AG04449 (cell line): ENCODE measurements at places on chromosomes 12 and 14.

DNA sequence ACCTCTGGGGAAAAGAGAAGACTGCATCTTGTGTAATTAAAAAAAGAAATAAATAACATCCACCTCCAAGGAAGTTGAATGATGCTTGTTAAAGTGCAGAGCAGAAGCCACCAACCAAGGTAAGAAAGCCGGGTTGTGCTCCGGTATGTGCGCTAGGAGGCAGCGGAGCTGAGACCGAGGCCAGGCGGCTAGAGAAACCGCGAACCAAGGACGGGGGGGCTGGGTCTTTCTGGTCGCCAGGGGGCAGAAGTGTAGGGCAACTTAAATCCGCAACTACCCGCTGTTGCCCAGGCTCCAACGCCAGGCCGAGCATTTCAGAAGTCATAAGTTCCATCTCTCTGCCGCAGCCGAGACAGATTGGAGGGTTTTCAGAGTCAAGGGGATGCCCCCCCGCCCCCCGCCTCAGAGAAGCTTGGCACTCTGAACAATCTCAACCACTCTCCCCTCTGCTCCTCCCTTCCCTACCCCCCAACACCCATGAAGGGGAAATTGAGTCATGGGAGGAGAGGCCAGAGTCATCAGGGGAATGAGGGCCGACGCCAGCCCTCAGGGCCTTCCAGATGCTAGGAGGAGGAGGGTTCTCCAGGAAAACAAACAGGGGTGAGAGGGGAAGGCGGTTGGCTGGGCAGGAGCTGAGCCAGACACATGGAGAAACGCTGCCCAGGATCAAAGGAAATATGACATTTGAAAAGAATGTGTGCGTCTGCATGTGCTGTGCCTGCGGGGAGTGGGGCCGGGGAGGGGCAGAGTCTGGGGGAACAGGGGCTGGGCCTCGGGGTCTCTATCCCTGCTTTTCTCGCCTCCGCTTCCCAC is 2.2 kb upstream of the NFATC4 start:
- peak; percentile 65 for DNase-seq

DNA sequence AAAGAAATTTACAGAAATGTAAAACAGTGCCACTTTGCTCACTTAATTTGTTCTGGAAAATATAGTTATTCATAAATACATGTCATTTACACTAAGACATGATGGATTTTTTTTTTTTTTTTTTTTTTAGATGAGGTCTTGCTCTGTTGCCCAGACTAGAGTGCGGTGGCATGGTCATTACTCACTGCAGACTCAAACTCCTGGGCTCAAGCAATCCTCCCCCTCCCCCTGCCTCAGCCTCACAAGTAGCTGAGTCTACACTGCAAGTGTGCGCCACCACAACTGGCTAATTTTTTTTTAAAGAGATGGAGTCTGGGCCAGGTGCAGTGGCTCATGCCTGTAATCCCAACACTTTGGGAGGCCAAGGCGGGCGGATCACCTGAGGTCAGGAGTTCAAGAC is 101.2 kb downstream of the PPP2R5C start:
- no peak for DNase-seq

DNA sequence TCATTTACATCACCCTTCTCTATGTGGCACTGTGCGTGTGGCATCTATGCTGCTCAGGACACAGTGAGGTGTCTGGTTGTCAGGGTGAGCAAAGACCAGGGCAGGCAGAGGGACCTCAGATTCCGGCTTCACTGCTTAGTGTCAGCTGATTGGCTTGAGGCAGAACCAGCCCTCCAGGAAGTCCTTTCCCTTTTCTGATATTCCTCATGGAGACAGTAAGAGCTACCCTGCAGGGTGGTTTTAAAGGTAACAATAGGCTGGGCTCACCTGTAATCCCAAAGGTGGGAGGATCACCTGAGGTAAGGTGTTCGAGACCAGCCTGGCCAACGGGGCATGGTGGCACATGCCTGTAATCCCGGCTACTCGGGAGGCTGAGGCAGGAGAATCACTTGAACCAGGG is 129.3 kb upstream of the AMIGO2 start:
- no peak for DNase-seq

DNA sequence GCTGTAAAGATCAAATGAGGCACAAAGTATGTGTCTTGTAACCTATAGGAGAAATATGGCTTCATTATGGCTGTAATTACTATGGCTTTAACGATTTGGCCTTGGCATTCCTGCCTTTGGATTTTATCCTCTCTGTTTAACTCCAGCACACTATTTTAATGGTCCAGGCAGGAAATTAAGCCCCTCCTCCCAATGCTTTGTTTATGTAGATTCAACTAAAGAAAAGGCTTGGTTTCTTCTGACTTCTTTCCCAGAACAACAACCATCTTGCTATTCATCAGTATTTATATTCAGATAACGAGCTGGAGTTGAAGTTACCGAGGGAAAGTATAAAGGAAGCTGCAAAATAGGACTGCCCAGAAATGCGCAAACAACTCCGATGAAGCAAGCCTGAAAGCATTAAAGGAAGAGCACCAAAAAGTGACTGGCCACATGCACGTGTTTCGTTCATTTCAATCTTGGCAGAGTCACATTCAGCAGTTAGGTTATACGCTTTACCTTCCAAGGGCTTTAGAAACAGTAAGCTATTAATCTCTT is 104.6 kb downstream of the NELL2 start:
- no peak for DNase-seq

DNA sequence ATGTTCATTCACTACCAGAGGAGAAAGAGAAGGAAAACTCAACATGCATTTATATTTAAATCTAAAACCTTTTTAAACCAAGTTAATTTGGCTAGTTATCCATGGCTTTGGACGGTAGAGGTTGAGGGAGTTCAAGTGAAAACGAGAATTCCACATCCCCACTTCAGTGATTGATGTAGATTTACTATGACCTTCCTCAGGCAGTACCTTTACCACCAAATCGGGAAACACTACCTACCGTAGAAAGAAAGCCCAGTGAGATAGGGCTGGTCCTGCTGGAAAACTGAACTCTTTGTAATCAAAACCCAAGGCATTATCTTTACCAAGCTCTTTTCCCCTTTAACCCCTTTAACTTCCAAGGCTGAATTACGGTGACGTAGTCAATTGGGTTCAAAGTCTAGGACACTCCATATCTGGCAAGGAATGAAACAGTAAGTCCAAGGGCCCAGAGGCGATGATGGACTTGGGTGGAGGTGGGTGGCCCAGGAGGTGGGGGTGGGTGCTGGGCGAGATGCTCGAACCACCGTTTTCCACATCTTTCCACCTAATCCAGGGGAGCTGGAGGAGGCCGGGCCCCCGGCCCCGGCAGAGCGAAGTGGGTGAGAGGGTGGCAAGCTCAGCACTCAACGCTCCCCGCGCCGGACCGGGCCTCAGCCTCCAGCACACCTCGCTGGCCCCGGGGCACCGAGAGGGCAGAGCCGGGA is 618 bp downstream of the SEC23A start:
- DNase-seq = no peak

DNA sequence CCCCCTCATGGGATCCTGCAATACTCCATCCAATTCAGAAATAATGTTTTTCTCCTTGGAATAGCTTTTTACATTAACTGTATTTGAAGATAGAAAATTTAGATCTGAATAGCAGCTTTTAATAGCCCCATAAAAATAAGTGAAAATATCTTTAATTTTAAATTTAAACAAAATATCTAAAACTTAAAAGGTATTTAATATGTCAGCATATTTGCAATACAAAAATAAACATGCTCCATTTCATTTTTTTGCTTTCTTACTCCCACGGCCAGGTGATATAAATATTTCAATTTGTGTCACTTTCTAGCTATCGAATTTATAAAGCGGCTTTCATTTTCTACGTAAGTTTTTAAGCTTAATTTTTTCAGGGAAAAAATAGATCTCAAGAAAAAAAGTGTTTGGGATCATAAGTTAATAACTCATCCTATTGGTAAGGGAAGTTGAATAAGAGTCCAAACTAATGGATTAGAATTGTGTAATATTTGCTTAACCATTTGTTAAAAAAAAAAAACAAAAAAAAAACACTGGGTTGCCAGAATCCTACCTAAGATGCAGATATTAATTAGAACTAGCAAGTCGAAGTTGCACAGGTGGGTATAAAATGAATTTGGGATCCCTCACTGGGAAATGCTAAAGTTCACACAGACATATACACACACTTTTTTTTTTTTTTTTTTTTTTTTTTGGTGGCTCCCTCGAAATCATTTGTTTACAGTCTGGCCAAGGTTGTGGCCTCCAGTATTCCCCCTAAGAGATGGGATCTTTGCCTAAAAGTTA is 47.6 kb downstream of the PPP2R5C start:
- no peak for DNase-seq

DNA sequence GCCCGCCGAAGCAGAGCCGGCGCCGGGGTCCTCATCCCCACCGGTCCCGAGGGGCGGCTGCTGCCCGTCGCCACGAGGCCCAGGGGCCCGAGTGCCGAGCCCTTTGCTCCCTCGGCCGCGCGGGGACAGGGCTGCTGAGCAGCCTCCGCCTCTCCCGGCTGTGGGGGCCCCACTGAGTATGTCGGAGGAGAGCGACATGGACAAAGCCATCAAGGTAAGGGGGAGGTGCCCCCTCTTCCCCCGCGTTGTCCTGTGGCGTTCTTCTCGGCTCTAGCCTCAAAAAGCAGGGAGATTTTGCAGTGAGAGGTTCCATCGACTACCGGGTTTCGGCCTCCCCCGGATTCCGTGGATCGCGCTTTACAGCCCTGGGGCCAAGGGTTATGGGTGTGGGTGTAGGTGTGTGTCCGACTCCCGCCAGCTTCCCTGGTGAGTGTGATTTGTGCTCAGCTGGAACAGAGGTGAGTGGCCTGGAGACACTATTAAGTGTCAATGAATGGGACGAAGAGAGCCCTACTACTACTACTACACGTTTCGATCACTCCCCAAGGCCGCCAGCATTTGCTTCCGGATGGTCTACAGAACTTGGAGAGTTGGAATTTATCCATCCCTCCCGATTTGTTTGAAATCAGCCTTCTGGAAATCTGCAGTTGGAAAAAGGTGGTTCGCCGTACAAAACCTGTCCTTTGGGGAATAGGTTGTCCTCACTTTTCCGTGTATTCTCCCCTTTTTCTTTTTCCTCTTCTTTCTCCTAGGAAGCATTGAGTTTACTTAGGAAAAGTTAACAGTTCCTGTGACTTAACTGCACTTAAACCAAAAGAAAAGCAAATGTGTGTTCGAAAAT is 748 bp downstream of the MAPKAPK5 start:
- DNase-seq = no peak
